ENCODE measurements at places on chromosomes 11 and 22.

GRCh38 chr11:133541021-133541719 is 8.9 kb upstream of the OPCML start:
- ATAC-seq = no peak

DNA sequence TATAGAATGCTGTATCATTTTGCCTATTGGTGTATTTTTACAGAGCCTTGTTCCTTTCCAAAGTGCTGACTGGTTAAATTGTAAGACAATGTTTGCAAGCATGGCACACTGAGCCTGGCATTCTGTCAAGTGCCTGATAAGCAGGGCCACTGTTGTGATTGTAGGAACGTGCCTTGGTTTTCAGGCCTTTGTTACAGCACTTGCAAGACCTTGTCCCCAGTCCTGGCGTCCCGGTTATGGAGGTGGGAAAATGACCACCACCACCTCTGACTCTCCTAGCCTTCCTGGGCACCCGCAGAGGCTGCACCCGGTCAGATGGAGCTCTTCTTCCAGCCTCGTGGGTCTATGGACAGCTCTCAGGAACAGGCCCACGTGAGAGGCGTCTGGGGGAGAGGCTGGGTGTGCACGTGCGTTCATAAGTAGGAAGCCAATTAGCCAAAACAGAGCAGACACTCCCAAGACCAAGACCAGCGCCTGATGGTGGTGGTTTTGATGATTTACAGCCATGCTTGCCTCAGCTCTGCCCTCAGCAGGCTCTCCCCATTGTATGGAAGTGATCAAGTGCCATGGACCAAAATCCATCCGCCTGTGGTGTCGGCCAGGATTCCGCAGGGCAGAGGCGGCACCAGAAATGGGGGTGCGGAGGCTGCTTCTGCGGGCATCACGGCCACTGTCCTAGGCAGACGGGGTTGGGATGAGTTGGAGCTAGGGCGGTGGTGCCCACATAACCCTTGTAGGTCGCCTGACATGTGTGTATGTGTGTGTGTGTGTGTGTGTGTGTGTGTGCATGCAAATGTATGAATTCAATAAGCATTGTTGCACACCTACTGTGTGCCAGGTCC is 89.8 kb downstream of the RTL6 start:
- no peak for ATAC-seq

- no peak for ATAC-seq
These were observed 52.2 kb downstream of the PPFIA1 start for GRCh38 chr11:70322666-70323065.

DNA sequence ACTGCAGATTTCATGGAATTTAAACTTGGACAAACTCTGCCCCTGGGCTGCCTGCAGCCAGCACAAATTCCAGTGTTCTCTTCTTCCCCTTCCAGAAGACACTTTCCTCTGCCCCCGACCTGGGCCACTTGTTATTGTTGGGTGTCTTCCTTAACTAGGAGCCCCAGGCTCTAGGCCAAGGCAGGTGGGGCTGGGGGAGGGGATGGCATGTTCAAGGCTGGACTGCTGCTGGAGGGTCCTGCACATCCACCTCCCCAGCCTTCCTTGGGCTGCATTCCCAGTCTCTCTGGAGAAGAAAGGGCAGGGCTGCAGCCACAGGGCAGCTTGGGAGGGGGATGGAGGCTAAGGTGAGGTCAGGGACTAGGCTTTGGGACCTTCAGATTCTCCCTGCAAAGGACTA is 11.5 kb upstream of the SLC22A6 start:
- no peak for ATAC-seq

DNA sequence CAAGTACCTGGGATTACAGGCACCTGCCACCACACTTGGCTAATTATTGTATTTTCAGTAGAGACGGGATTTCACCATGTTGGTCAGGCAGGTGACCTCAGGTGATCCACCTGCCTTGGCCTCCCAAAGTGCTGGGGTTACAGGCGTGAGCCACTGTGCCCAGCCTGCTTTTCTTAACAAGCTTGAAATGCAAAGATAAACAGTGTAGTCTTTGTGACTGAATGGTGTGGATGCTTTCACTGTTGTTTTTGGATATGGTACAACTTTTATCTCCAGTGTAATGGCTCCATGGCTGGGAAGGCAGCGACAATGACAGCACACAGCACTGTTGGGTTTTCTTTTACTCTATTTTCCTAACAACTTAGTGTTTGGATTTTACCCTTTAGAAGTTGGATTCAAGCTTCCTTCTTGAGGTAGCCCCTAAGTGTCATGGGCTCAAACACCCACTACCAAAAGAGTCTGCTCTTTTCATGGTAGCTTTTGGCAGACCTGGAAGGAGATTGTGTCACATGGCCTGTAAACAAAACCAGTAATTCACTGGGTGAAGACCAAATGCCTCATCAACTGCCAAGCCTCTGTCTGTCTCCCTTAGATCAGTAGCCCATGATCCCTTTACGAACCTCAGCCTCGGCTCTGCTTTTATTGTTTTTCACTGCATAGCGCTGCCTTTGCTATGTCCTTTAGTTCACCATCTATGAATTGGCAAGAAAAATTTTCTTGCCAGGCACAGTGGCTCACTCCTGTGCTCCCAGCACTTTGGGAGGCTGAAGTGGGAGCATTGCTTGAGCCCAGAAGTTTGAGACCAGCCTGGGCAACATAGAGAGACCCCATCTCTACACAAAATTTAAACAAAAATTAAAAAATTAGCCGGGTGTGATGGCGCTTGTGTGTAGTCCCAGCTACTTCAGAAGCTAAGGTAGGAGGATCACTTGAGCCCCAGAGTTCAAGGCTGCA is 6.4 kb downstream of the VPS51 start:
- ATAC-seq = no peak

GRCh38 chr11:45651156-45651555 is 14.3 kb downstream of the CHST1 start:
- no peak for ATAC-seq

GRCh38 chr11:47480762-47481161 is 31.8 kb upstream of the RAPSN start:
- ATAC-seq = no peak

GRCh38 chr11:72512956-72513355 is 78.6 kb upstream of the CLPB start:
- no peak for ATAC-seq

DNA sequence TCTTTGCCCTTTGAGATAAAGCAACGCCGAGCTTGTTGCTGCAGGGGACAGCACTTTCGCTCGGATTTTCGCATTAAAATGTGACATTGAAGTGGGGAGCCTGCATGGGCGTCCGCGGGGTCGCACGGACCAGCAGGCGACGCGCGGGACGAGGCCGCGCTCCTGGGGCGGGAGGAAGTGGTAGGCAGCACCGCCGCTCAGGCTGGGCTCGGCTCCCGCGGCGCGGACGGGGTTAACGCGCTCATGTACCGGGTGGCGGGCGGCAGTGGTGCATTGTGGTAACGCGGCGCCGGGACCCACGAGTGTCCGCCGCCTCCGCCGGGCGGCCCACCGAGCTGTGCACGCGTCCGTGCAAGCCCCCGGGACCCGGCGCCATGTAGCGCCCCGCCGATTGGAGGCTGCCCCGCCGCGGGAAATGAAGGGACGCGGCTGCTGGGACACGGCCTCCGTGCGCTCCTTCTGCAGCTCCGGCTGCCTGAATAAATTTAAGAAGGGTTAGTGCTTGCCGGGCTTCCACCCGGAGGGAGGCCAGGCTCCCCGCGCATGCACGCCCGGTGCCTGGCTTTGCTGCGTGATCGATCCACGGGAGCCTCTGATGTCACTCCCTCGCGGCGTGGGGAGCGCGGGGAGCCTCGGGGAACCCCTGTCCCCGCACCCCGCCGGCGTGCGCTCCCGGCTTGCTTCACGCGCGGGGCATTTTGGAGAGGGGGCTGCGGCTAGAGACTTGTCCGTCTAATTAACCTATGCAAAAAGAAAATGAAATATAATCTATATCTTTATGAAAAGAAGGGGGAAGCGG is 127.7 kb downstream of the OSBP2 start:
- peak; percentile 53 for ATAC-seq

DNA sequence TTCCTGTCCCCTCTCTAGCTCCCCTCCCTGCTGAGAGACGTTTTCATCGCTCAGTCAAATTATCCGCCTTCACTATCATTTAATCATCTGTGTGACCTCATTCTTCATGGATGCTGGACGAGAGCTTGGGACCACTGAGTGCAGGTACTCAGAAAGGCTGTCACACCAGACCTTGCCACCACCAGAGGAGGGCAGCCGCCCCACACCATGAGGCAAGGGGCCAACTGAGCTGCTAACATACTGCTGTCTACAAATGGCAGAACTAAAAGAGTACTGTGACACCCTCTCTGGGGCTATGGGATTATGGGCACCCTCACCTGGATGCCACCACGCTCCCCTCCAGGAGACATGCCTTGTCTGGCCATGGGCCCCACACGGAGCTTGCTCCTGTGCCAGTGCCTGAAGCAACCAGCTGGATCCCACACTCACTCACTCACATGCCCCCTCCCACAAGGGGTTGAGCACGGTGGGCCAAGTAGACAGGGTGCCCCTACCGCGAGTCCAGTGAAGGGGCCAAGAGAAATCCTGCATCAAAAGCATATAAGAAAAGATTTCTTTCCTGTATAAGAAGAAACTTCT is 670.0 kb upstream of the CCDC90B start:
- no peak for ATAC-seq

DNA sequence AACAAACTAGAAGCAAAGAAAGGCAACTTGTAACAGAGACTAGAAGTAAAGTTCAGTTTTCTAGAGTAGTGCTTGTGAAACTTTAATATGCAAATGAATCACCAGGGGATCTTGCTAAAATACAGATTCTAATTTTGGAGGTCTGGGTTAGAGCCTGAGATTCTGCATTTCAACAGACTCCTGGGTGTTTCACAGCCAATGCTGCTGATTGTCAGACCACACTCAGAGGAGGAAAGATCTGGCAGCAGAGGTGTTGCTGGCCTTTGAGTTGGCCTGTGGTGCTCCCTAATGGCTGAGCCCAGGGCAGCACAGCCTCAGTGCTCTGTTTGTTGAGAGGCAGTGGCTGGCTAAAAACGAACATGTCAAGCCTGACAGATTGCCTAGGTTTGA is 5.4 kb downstream of the CRY2 start:
- no peak for ATAC-seq

DNA sequence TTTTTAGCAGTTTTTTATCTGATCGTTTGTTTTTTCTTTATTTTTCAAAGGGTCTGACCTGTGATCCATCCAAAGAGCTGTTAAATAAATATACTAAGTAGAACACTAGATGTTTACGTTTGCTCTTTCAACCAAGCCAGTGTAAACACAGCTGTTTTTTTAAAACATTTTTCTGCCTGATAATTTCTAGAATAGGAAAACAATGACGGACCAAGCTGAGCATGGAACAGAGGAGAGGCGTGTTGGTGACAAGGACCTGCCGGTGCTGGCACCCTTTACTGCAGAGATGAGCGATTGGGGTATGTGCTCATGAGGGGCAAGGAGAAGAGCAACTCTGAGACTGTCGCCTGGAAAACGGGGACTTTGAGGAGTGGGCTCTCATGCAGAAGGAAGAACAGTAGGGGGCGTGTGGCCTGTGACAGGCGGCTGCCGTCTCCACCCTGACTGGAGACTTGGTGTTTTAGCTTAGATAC is 28.6 kb upstream of the PANX2 start:
- no peak for ATAC-seq

- ATAC-seq = no peak
These were observed 798.9 kb downstream of the KCNA4 start for GRCh38 chr11:29217901-29218300.

DNA sequence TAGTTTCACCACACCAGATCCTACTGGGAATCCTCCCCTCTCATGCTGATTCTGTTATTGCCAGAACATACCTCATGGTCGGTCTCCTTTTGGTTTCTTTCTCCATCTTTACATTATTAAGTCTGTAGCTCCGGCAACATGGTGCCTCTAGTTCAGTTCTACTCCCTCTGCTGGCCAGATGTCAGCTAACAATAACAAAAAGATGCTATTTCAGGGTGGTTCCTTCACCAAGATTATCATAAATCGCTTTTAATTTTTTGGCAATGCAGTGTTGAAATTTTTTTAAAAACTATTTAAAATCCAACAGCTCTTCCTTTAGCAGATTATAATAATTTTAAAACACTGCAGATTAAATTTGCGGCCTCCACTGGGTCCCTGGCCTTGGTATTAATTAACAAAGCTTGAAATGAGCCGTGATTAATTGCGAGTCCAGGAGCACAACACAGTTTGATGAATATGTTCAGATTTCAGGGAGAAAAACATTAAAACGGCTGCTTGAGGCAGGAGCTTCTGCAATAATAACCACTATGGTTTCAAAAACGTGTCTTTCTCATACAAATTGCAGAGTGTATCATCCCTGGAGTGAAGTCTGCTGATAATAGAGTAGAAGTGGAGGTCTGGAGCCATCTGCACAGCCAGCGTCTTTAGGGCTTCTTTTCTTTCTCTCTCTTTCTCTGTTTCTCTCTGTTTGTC is 492.9 kb upstream of the KIRREL3 start:
- ATAC-seq = no peak

DNA sequence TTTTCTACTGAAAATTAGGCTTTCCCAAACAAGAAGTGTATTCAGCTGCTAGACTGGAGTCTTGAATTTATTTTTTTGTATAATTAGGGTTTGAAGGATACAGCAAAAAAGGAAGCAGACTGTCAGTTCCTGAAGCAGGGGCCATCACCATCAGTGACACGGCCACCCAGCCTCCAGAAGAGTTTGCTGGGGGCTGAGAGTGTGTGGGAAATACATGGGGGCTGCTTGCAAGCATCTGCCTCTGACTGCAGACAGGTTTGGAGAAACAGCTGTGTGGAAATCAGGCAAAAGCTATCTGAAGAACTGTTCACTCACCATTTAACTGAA is 23.0 kb downstream of the FZD4 start:
- no peak for ATAC-seq

GRCh38 chr11:16607675-16608644 is 130.5 kb upstream of the C11orf58 start:
- ATAC-seq = no peak

- ATAC-seq = no peak
These were observed 457.3 kb downstream of the ETS1 start for GRCh38 chr11:128130052-128130451.

DNA sequence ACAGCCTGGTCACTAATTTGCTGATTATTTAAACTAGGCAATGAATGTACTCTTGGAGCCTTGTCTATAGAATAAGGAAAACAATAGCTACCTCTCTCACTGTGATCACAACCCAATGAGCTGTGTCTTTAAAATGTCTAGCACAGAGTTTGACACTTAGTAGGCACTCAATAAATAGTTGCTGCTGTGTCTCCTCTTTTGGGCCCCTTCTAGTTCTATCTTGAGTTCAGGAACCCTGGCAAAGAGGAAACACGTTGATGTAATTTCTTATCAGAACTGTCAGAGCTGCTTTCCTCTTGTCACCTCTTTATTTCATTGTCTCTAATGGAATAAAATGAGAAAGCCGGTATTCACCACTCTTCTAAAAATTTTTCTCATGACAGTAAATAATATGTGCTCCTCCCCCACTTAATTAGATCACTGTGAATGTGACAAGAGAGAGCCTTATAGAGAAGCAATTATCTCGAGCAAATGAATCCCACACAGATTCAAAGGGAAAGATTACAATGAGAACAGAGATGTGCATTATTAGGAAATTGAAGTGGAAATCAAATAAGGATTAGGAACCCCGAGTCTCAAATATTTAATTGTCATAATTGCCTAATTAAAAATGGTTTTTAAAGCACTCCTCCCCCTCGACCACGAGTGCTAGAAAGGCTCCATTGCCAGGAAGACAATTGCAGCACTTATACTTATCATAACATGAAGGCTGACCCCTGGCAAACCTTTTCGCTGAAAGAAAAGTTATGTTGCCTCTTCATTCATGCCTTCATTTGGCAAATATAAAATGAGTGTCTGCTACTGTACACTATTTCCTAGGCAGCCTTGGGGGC is 175.0 kb upstream of the BDNF start:
- ATAC-seq = no peak

- no peak for ATAC-seq
These were observed 13.6 kb downstream of the PARVB start for GRCh38 chr22:44037519-44038375.

GRCh38 chr22:30187529-30188407 is 58.8 kb downstream of the LIF start:
- ATAC-seq = no peak
